ENCODE measurements at places on chromosomes 6 and 20. TPM values are rescaled to one million over a fixed set of nuclear protein-coding genes. Genes with fewer than 3 reads are reported as not detected.

The SMLR1 gene
- polyA plus RNA-seq = 34.4 TPM

The GSTA2 gene
- polyA plus RNA-seq = 232 TPM

The DPM1 gene
- polyA plus RNA-seq = 66.2 TPM

The FHL5 gene
- 0.30 TPM for polyA plus RNA-seq

The KIAA1755 gene
- 1.4 TPM for polyA plus RNA-seq

The NKX2-2 gene
- 3.7 TPM for polyA plus RNA-seq

DNA sequence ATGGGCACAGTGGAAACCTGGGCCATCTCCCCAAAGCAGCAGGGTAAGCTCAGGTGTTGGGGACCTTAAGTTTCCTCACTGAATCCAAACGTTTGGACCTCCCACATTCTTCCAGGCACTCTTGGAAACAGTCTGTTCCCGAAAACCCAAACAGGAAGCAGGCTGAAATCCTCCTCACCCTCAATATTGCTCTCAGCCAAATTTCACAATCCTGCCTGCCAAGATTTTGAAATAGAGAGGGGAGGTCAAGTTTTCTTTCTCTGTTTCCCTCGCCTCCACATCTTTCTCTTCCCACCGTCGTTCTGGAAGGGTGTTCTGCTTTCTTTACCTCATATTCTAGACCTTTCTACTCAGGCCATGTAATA, 392.0 kb upstream of the SASH1 start:
- H3K27ac ChIP-seq = no peak overlapping the region
- H3K4me1 ChIP-seq = no peaks in the 10 kb centered on the region

GRCh38 chr6:10886691-10887502, at the start of gene SYCP2L:
TSS of gene SYCP2L (plus strand) at chr6:10887052. CDS start at chr6:10887127, 75 bp downstream.
- H3K4me1 ChIP-seq = peaks cover under 1% of the 10 kb centered on the region
- no peaks in the 10 kb centered on the region for H3K36me3 ChIP-seq
- DNase-seq = peak; percentile 51
- no peak within 1 kb of the TSS for H3K27ac ChIP-seq
- no peak within 1 kb of the TSS for H3K4me3 ChIP-seq
- H3K27me3 ChIP-seq = peaks cover 4% of the 10 kb centered on the region

- H3K27me3 ChIP-seq = no peaks in the 10 kb centered on the region
- H3K4me3 ChIP-seq = no peak overlapping the region
- no peak overlapping the region for H3K27ac ChIP-seq
- no peaks in the 10 kb centered on the region for H3K4me1 ChIP-seq
These were observed 332.0 kb downstream of the HAO1 start for GRCh38 chr20:7608250-7608649.

DNA sequence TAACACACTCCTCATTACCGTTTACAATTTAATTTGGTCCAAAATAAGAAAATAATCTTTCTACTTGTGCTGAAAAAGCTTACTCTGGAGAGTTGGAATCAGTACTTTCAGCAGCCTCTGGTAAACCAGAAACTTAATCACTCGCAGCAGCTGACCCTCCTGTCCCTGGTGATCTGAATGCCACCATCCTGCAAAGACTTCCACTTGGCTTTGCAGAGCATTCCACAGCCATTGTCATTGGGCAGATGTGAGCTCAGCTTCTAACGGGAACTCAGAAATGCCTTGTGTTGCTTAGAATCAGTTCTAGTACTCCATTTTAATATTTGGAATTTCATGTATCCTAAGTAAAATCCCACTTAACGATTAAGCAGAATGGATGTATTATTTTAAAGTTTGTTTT, 59.7 kb downstream of the PHACTR1 start:
- H3K4me3 ChIP-seq = no peak overlapping the region
- no peak overlapping the region for H3K27ac ChIP-seq
- H3K4me1 ChIP-seq = no peaks in the 10 kb centered on the region

- H3K36me3 ChIP-seq = no peaks in the 10 kb centered on the region
- H3K27ac ChIP-seq = no peak overlapping the region
- peaks cover 12% of the 10 kb centered on the region for H3K4me1 ChIP-seq
- peaks cover 8% of the 10 kb centered on the region for H3K27me3 ChIP-seq
These were observed 35.8 kb downstream of the METTL24 start for GRCh38 chr6:110322151-110322873.

DNA sequence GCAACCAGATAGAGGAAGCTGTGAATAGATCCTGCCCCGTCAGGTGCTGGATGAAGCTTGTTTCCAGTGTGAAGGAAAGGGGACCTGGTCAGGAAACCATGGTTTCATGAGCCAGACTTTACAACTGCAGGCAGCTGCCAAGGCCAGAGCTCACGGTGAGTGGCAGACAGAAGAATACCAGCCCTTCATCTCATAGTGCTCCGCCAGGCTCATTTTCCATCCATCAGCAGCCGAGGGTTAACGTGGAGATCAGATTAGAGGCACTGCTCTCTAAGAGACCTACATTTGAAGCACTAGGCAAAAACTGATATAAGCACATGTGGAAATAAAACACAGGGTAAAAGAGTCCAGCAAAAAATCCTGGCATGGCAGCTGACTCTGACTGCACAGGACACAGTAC, 172.4 kb downstream of the CD24 start:
- H3K27me3 ChIP-seq = no peaks in the 10 kb centered on the region
- no peaks in the 10 kb centered on the region for H3K36me3 ChIP-seq
- no peak overlapping the region for H3K27ac ChIP-seq
- no peak for DNase-seq
- peaks cover 3% of the 10 kb centered on the region for H3K4me1 ChIP-seq
- H3K4me3 ChIP-seq = no peak overlapping the region

- no peaks in the 10 kb centered on the region for H3K36me3 ChIP-seq
- no peaks in the 10 kb centered on the region for H3K27me3 ChIP-seq
- no peaks in the 10 kb centered on the region for H3K4me1 ChIP-seq
- no peak overlapping the region for H3K4me3 ChIP-seq
- H3K27ac ChIP-seq = no peak overlapping the region
- no peak for DNase-seq
These were observed 192.9 kb upstream of the PREP start for GRCh38 chr6:105595829-105596228.

- no peaks in the 10 kb centered on the region for H3K36me3 ChIP-seq
- DNase-seq = peak; percentile 9
- no peak overlapping the region for H3K4me3 ChIP-seq
- H3K27ac ChIP-seq = no peak overlapping the region
These were observed 109.0 kb downstream of the TAF4 start for GRCh38 chr20:61956396-61957342.

- H3K4me3 ChIP-seq = no peak overlapping the region
- H3K4me1 ChIP-seq = no peaks in the 10 kb centered on the region
- DNase-seq = no peak
- H3K27ac ChIP-seq = no peak overlapping the region
- no peaks in the 10 kb centered on the region for H3K27me3 ChIP-seq
These were observed 138.9 kb downstream of the TENT5A start for GRCh38 chr6:81613606-81614005.

DNA sequence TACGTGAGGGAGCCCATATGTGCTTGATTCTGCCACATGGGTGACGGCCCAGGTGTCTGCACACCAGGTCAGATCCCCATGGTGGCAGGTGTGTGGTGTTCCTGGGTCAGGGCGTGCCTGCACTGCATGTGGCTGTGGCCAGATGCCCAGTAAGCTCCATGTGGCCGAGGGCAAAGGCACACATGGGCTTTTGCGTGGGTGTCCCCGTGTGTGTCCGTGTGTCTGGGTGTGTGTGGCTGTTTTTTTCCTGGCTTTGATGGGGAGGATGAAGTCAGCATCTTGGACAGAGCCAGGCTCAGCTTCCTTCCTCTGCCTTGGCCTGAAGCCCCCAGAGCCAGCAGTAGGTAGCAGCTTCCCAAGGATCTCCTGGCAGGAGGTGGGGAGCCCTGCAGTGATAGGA, 1.5 kb upstream of the TNXB start:
- no peak for DNase-seq
- H3K36me3 ChIP-seq = peaks cover 26% of the 10 kb centered on the region
- H3K27ac ChIP-seq = peak overlapping the region; percentile 64
- H3K4me3 ChIP-seq = no peak overlapping the region
- no peaks in the 10 kb centered on the region for H3K27me3 ChIP-seq

GRCh38 chr6:41649596-41649995, 11.3 kb downstream of the MDFI start:
- H3K27ac ChIP-seq = no peak overlapping the region
- no peaks in the 10 kb centered on the region for H3K36me3 ChIP-seq
- peaks cover 18% of the 10 kb centered on the region for H3K27me3 ChIP-seq
- DNase-seq = no peak

DNA sequence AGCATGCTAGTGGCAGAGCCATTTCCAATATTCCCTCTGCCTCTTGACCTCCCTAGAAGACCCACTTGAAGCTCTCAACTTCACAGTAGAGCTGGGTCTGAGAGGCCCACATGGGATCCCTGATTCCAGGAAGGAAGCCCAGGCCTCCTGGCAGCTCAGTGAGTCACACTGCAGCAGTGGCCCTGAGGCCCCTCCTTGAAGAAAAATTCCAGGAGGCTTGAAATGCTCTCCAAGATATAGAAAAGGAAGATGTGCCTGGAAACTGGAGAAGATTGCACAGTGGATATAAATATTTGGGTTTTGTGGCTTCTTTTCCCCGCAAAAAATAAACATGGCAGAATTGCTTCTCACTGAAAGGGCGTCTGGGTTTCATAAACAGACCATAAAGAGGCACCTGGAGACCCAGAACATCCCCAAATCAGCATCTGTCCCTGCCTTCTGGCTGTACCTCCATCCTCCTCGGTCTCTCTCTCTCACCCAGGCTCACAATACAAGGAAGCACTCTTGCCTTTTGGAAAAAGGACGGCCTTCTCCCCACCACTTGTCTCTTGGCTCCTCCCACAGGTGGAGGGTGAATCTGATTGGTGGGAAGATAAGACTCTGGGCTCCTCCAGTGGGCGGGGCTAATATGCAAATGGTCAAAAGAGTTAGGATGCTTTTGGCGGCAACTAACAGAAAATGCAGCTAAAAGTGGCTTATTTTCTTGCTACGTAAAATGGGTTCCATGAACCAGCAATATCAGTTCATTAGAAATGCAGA, 200.0 kb upstream of the SULF2 start:
- no peaks in the 10 kb centered on the region for H3K36me3 ChIP-seq
- H3K4me1 ChIP-seq = peaks cover 4% of the 10 kb centered on the region
- DNase-seq = no peak
- H3K27ac ChIP-seq = no peak overlapping the region
- no peak overlapping the region for H3K4me3 ChIP-seq
- no peaks in the 10 kb centered on the region for H3K27me3 ChIP-seq

DNA sequence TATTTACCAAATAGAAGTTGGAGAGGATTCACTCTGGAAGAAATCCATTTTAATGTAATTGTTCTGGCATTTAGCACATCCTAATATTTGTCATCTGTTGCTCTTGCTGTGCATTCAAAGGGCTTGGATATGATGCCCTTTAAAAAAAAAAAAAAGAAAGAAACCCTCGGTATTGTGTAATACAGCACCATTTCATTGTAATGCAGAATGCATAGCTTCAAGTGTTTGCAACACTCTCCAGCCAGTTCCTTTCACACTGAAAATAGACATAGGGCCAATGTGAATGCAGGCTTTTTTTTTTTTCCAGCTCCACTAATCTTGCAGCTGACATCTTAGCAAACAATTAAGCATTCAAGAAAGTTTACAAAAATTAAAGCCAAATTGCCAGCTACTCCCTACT, 197.4 kb upstream of the POU3F2 start:
- H3K4me3 ChIP-seq = no peak overlapping the region
- H3K4me1 ChIP-seq = no peaks in the 10 kb centered on the region
- H3K27ac ChIP-seq = no peak overlapping the region
- no peak for DNase-seq

GRCh38 chr6:72733045-72733444, 111.2 kb downstream of the KCNQ5 start:
- no peak overlapping the region for H3K4me3 ChIP-seq
- no peaks in the 10 kb centered on the region for H3K36me3 ChIP-seq
- no peak for DNase-seq
- H3K4me1 ChIP-seq = no peaks in the 10 kb centered on the region

DNA sequence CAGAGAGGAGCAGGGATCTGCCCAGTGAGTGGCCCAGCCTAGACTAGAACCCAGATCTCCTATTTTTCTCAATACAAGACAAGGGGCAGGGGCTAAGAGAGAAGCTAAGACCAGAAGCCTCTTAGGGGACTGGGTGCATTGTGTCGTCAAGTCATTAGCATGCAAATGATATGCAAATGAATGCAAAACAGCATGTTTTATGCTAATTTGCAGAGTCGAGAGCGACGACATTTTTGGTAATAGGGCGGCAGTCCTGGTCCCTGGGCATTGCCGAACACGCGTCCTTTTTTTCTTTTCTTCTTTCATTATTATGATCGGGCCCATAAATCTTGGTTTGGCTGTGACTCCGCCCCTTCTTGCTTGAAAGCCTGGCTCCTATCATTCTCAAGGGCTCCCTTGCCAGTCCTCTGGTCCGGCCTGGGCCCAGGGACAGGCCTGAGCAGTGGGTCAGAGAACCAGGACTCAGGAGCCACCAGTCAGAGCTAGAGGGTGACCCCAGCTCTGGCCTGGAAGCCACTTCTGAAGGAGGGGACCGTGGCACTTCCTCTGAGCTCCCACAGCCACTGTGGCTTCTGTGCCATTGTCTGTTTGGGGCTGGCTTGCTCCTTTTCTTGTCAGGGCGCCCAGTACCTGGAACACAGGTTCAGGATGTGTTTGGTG, 32.0 kb upstream of the SCRT2 start:
- no peak overlapping the region for H3K4me3 ChIP-seq
- no peaks in the 10 kb centered on the region for H3K27me3 ChIP-seq
- no peak for DNase-seq
- peaks cover 3% of the 10 kb centered on the region for H3K4me1 ChIP-seq
- no peak overlapping the region for H3K27ac ChIP-seq

- no peaks in the 10 kb centered on the region for H3K27me3 ChIP-seq
- no peak overlapping the region for H3K4me3 ChIP-seq
- no peak overlapping the region for H3K27ac ChIP-seq
- no peak for DNase-seq
These were observed 14.8 kb downstream of the SEMG2 start for GRCh38 chr20:45235995-45236394.

DNA sequence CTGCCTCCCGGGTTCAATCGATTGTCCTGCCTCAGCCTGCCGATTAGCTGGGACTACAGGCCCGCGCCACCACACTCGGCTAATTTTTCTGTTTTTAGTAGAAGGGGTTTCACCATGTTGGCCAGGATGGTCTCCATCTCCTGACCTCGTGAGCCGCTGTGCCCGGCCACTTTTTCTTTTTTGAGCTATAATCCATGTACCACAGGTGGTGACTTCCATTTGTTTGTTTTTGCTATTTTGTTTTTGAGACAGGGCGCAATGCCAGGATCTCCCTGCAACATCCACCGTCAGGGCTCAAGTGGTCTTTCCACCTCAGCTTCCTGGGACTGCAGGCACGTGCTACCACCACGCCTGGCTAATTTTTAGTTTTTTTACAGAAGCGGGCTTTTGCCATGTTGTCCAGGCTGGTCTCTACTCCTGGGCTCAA, 8.5 kb downstream of the HSPA1B start:
- H3K4me3 ChIP-seq = peak overlapping the region; percentile 96
- peaks cover 15% of the 10 kb centered on the region for H3K36me3 ChIP-seq
- H3K27me3 ChIP-seq = no peaks in the 10 kb centered on the region
- H3K27ac ChIP-seq = peak overlapping the region; percentile 80

- no peaks in the 10 kb centered on the region for H3K36me3 ChIP-seq
- no peak overlapping the region for H3K4me3 ChIP-seq
- H3K27me3 ChIP-seq = no peaks in the 10 kb centered on the region
- H3K27ac ChIP-seq = no peak overlapping the region
These were observed 54.6 kb upstream of the RIPOR2 start for GRCh38 chr6:24990236-24990845.

Data from small intestine (tissue), 16 donors.